Urothelium cell line (cell line): ENCODE measurements at places on chromosomes 3 and 15.

GRCh38 chr3:71166339-71167240 is 416.9 kb downstream of the FOXP1 start:
- no peak for DNase-seq

- peak; percentile 69 for DNase-seq
Measured at GRCh38 chr3:149575213-149575960, 82.4 kb downstream of the WWTR1 start.

DNA sequence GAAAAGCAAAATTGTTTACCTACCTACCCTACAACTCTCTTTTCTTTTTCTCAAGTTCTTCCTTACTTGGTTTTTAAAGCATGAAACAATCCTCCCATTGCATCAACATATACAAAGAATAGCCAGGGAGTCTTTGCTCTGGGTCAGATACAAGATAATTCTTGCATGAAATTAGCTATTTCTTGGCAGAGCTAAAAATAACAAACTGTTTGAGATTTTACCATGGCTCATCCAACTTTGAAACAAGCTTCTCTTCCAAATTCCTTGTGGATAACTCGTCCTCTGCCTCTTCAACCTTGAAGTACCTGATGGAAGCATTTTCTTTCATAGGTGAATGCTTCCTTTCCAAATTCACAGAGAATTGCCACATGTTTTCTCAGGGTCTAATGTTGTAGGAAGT is 9.2 kb upstream of the CBLB start:
- no peak for DNase-seq

DNA sequence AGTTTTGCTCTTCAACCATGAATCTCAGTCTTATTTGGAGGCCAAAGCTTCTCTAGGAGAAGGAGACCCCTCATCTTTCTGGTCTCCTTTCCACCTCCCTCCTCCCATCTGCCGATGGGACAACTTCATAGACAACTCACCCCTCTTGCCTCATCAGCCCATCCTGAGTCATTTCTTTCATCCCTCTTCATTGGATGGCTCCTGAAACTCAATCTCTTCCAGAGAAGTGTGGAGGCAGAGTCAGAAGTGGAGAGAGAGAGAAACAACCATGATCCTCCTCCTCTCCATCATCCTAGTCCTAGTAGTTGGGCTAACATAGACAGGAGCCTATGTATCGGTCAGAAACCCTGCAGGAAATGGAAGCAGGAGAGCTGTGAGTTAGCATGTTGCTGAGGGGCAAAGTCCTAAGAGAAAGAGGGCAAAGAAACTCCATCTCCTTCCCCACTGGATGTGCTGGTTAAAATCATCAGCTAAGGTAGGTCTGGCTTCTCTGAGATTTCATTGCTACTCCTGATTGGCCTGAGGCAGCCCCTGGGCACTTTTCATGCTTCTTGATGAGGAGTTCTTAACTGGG is 21.3 kb upstream of the HCN4 start:
- no peak for DNase-seq

DNA sequence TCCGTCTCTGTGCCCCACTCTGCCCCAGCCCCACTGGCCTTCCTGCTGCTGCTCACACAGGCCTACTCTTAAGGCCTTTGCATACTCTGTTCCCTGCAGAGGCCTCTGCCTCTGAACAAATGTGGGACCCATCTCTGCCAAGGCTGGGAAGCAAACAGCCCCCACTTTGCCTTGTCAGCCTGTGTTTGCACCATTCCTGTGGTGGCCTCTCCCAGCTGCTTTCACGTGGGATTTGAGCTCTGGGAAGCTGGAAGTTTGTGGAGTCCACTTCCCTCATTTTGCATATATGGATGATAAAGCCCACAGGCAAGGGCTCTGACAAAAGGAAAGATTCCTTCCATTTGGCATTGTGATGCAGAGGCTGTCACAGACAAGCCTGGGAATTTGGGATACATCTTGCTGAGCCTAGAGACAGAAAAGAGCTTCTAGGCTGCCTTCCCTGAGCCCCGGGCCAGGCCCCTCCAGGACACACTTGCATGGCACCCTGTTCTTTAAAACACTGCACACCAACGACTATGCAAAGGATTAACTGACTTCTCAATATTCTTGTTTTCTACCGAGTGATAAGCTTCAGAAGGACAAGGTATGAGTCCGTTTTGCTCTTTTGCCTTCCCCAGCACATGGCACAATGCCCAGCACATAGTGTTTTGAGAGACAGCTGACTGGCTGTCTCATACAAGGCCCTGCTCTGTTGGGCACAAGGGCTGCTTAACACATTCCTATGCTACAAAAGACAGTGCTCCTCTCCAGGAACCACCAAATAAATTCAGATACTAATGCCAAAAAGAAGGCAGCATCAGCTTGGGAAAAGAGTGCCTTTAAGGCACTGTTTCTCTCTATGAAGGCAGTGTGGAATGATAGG is 120.7 kb upstream of the TOPAZ1 start:
- no peak for DNase-seq

DNA sequence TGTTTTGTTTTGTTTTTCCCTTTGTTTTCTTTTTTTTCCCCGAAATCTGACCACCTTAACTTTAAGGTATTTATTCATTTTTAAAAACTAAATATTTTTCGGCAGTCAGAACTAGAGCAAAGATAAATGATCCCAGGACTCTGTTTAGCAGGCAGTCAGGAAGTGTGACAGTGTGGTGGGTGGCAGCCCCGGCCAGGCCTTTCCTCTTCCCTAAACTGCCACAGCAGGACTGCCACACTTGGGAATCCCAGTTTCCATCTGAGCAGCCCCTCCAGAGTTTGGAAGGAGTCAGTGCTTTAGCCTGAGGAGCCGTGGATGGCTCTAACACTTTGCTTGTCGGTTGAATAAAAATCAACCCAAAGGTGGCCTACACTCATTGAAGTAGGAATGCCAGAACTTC is 6.9 kb downstream of the CCRL2 start:
- DNase-seq = no peak

DNA sequence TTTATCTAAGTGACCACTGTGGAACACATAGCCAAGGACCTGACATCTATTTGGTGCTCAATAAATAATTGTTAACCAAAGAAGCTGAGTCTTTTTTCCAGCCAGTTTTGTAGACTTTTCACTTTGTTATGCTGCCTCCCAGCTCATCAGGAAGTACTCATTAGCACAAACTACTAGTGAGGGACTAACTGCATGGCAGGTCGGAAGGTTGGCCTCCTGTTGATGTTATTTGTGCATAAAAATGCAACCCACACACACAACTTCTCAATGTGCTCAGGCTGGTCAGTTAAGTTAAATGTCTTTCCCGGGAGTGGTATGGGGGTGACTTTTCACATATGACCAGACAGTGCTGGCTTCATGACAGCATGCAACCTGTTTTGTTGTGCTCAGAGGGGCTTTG is 263.0 kb upstream of the TOPAZ1 start:
- no peak for DNase-seq

DNA sequence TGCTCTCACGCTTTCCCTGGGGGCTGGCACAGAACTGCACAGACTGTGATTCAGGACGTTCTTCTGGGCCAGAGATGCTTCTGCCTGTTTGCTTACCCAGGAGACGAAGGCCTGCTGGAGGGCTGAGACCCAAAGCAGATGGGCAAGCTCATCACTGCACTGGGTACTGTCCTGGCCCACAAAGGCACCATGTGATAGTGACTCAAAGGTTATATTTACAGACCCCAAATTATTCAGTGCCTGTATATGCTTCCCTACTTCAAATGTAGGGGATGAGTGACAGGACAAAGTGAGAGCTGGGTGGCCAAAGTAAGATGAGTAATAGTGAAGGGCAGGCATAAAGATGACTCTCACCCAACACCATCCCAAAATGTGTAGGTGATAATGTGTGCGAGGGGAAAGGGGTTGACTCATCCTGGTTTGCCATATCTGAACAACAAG is 127.4 kb downstream of the WDR76 start:
- DNase-seq = no peak

DNA sequence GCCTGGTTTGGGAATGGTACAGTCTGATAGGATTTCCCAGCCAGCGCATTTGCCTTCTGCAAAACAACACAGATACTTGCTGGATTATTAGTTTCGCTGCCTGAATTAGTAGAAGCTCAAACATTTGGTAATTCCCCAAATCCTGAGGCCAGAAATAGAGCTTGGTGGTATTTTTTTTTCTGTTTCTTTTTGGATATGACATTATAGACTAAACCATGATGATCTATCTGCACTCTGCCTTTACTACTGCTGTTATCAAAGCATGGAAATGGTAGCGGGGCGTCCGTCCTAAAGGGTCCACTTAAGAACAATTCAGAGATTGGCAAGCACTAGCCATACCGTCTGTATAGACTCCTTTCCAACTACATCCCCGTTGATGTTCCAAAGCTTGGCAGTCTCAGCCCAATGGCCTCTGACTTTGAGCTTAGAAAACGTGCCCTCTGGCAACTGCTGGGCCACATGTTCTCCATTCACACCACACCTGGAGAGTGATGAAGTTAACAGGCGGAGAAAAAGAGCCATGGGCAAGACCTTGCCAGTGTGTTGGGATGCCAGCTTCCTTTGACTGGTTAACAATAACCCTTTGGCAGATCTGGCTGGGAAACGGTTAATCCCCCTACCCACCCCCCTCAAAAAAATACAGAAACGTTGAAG is 241.0 kb upstream of the NR2F2 start:
- no peak for DNase-seq

DNA sequence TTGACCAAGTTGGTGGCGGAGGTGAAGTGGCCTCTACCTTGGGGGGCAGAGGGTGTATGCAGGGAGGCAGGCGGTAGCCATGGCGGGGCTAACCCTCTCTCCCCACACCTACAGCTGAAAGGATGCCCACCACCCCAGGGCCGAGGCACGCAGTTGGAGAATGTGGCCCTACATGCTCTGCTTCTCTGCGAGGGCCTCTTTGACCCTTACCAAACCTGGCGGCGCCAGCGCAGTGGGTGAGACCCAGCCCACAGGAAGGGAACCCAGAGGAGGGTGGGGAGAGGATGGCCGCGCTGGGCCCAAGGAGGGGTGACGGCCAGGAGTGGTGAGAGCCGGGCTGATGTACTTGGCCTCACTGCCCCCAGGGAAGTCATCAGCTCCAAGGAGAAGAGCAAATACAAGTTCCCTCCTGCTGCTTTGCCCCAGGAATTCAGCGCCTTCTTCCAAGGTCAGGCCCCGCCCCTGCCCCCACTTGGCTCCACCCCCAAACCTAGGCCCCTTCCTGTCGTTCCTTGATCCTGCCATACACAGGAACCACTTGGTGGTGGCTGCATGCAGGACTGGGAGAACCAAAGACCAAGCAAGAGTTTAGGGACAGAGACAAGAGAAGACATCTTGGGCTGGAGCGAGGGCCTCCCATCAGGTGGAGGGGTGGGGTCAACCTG is 9.8 kb downstream of the NBEAL2 start:
- DNase-seq = no peak

- peak; percentile 9 for DNase-seq
Measured at GRCh38 chr15:52857471-52857870, 67.3 kb upstream of the ONECUT1 start.

DNA sequence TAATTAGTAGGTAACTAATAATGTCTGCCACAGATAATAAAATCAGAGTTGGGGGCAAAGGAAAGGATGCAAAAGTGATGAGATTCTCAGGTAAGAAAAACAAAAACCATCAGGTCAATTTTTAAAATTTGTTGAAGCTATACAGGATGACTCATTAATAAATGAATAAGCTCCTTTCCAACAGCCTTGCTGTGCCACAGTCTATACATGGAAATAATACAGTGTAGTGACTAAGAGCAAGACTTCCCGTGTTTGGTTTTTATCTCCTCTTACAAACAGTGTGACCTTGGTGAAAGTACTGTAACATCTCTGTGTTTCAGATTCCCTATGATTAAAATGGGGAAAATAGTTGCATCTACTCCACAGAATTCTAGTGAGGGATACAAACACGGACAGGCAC is 331.6 kb downstream of the PYDC2 start:
- DNase-seq = no peak

GRCh38 chr15:83436513-83437158 is 10.5 kb upstream of the SH3GL3 start:
- peak; percentile 53 for DNase-seq

DNA sequence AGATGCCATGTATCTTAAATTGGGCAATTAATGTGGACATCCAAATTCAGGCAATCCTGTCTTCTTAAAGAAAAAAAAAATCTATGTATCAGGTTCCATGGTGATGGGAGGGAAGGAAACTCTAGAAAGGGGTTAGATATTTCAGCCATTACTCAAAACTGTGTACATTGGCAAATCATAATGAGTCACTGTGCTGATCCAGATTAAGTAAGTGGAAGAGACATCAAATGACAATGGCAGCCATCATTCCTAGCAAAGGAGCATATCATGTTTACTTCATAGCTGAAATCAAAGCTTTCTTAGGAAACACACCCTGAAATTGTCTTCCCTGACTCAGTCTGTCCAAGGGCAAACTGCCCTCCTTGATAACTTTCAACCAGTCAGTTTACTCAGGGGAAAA is 713.3 kb upstream of the GBE1 start:
- DNase-seq = peak; percentile 6

DNA sequence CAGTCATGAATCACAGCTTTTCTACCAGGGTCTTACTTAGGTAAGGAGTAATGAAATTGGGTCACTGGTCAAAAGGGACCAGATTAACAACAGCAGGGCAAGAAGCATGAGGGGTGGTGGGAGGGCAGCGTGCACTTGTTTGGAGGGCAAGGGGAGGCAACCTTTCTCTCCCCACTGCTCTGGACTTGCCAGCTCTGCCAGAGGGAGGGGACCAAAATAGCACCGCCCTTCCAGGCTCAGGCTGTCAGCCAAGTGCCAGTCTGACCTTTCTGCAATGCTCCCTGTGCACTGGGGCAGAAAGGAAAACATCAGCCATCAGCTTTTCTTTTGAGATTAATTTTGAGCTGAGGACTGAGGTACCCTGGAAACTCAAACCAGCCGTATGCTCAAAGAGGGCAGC is 4.5 kb upstream of the ULK3 start:
- no peak for DNase-seq

- DNase-seq = no peak
Measured at GRCh38 chr3:18044971-18045880, 302.8 kb upstream of the TBC1D5 start.

DNA sequence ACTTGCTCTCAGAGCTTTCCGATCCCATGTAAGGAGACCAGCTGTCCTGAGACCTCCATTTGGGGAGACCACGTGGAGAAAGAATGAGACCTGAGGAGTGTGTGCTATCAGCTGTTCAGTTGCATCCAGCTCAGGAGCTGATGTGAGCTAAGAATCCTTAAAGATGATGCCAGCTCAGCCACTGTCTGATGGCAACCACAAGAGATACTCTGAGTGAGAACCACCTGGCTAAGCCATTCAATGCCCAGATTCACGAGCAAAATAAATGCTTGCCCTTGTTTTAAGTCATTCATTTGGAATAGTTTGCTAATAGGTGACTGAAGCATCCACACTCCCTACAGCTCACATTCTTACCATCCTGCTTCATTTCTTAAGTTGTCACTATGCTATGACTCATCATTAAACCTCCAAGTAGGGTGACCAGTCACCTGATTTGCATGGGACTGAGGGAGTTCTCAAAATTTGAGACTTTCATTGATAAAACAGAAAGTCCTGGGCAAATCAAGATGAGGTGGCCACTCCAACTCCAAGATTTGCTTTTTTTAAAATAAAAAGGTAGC is 56.4 kb downstream of the SPTSSB start:
- DNase-seq = peak; percentile 15

GRCh38 chr15:70411143-70411863 is 313.6 kb upstream of the TLE3 start:
- no peak for DNase-seq
